ENCODE measurements at places on chromosomes 16 and 17. TPM values are rescaled to one million over a fixed set of nuclear protein-coding genes. Genes with fewer than 3 reads are reported as not detected.

The TMEM170A gene
- 6.6 TPM for polyA plus RNA-seq

The LRRC37A gene
- 0.90 TPM for polyA plus RNA-seq

The CA7 gene
- polyA plus RNA-seq = 0.13 TPM

The ZNF594 gene
- 1.5 TPM for polyA plus RNA-seq

The SPAG9 gene
- polyA plus RNA-seq = 15.9 TPM

The TPSD1 gene
- not detected for polyA plus RNA-seq

The ITGB3 gene
- 4.4 TPM for polyA plus RNA-seq

The ITGA2B gene
- 0.35 TPM for polyA plus RNA-seq

The CIBAR2 gene
- polyA plus RNA-seq = not detected

The CCL13 gene
- polyA plus RNA-seq = 6.8 TPM

The FBXL16 gene
- 0.22 TPM for polyA plus RNA-seq

The RAMP2 gene
- polyA plus RNA-seq = 178 TPM

The ABCA9 gene
- polyA plus RNA-seq = 23.9 TPM

The ZNF423 gene
- polyA plus RNA-seq = 1.9 TPM

The HS3ST2 gene
- polyA plus RNA-seq = 0.07 TPM

The TEX19 gene
- polyA plus RNA-seq = not detected

The NEUROD2 gene
- polyA plus RNA-seq = not detected

Measured in adipose tissue (tissue), 3 donors.